SK-MEL-5 (cell line): ENCODE measurements at places on chromosomes 5 and 9. TPM values are rescaled to one million over a fixed set of nuclear protein-coding genes. Genes with fewer than 3 reads are reported as not detected.

LCN9 gene
- total RNA-seq, result not detected in 2 replicates

PTGES gene
- total RNA-seq, result 4.8 and 5.1 TPM in 2 replicates

CACNA1B gene
- 0.11 TPM in 2 replicates for total RNA-seq

PCDHGA11 gene
- 0.21 and 0.58 TPM in 2 replicates for total RNA-seq

ADAMTS2 gene
- total RNA-seq, result not detected in 2 replicates

ASTN2 gene
- 10.8 and 11.9 TPM in 2 replicates for total RNA-seq

SPINK7 gene
- not detected in 2 replicates for total RNA-seq

PCDHGB1 gene
- 1.2 and 1.6 TPM in 2 replicates for total RNA-seq

SHC3 gene
- 0.03 TPM in 1 of 2 replicates, not detected in the other for total RNA-seq

PCDHGA3 gene
- 0.32 TPM in 1 of 2 replicates, not detected in the other for total RNA-seq

ARL14EPL gene
- not detected in 2 replicates for total RNA-seq

DNAJC25 gene
- 13.1 and 16.3 TPM in 2 replicates for total RNA-seq

TSSK1B gene
- not detected in 2 replicates for total RNA-seq

SH3TC2 gene
- 21.8 and 22.1 TPM in 2 replicates for total RNA-seq

NMUR2 gene
- not detected in 2 replicates for total RNA-seq

MAPKAP1 gene
- total RNA-seq, result 102 and 104 TPM in 2 replicates

SMIM33 gene
- not detected in 2 replicates for total RNA-seq

MRPL50 gene
- 33.8 and 33.9 TPM in 2 replicates for total RNA-seq
